T-helper 2 cell treated with Interferon-gamma antibody and Interleukin-4, amounts not matched to agents 100 ng/mL and 5 ng/mL, for 36 hours (primary cell): ENCODE measurements at places on chromosomes 5 and 9. TPM values are rescaled to one million over a fixed set of nuclear protein-coding genes. Genes with fewer than 3 reads are reported as not detected.

The SLC45A2 gene
- 0.14 and 0.23 TPM in 2 replicates for total RNA-seq

The PCDHA6 gene
- total RNA-seq: not detected in 2 replicates

The TEX48 gene
- 0.30 TPM in 1 of 2 replicates, not detected in the other for total RNA-seq

The UBE2QL1 gene
- total RNA-seq: not detected in 2 replicates

The PCDHAC2 gene
- total RNA-seq: not detected in 2 replicates

The KIF27 gene
- 2.5 and 2.7 TPM in 2 replicates for total RNA-seq

The RNF208 gene
- total RNA-seq: 3.3 and 3.8 TPM in 2 replicates

The SLC25A2 gene
- total RNA-seq: 0.25 and 0.59 TPM in 2 replicates

The EEIG1 gene
- 399 and 400 TPM in 2 replicates for total RNA-seq

The G3BP1 gene
- 272 and 273 TPM in 2 replicates for total RNA-seq

The AHRR gene
- 39.4 and 42.2 TPM in 2 replicates for total RNA-seq

The DNAJC18 gene
- total RNA-seq: 9.3 and 9.8 TPM in 2 replicates

The FGF1 gene
- not detected in 2 replicates for total RNA-seq

The GRIA1 gene
- not detected in 2 replicates for total RNA-seq

The FYB1 gene
- total RNA-seq: 193 and 203 TPM in 2 replicates

The SPATA31A3 gene
- total RNA-seq: not detected in 2 replicates

The PDE6A gene
- total RNA-seq: not detected in 2 replicates

The FAM169A gene
- 1.8 and 2.0 TPM in 2 replicates for total RNA-seq

The INSL4 gene
- not detected in 2 replicates for total RNA-seq

The ASPN gene
- total RNA-seq: not detected in 2 replicates

The CXCL14 gene
- not detected in 2 replicates for total RNA-seq

The ENHO gene
- not detected in 2 replicates for total RNA-seq

The PCDHGA10 gene
- 0.34 and 0.41 TPM in 2 replicates for total RNA-seq

The IFNA13 gene
- total RNA-seq: not detected in 2 replicates

The GABRB2 gene
- not detected in 2 replicates for total RNA-seq

The WNT8A gene
- not detected in 2 replicates for total RNA-seq

The CCIN gene
- total RNA-seq: 0.34 and 0.43 TPM in 2 replicates

The UBAP2 gene
- 51.6 and 54.0 TPM in 2 replicates for total RNA-seq

The SMAD5 gene
- total RNA-seq: 21.9 and 24.8 TPM in 2 replicates

The ANKDD1B gene
- total RNA-seq: 0.23 and 0.59 TPM in 2 replicates

The FOXD4L6 gene
- not detected in 2 replicates for total RNA-seq

The CIZ1 gene
- 128 and 138 TPM in 2 replicates for total RNA-seq

The FCN2 gene
- total RNA-seq: not detected in 2 replicates

The PCDHA2 gene
- not detected in 2 replicates for total RNA-seq

The MEGF10 gene
- not detected in 2 replicates for total RNA-seq

The MAP1B gene
- total RNA-seq: 0.09 and 0.36 TPM in 2 replicates
